Islet precursor cell (in vitro differentiated cells): ENCODE measurements at places on chromosomes 16 and 17.

DNA sequence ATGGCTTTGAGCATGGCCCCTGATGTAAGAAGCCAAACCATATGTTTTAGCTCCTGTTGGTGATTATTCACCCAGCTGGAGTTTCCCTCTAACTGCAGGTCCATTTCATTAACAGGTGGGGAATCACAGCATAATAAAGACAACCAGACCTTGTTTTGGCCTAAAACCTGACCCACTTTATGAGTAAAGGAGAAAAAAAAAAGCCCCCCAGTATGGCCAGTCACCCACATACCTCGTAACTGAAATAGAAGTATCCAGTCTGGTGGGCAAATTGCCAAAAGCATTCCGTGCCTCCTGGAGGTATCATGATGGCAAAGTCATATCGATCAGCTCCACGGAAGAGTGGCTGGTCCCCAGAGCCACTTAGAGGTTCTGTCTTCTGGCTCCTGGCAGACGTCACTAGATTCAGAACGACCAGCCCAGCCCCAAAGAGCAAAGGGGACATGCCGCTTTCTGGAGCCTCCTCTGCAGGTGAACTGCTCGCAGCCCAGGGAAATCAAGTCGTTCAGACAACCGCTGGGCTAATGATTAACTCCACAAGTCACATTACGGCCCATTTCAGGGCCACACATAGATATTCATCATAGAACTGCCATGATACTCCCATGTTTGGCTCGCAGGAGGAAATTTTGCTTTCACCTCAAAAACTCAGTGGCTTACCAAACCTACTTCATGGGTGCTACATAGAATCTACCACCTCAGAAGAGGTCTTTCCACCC, at the start of gene TMED6:
Gene TMED6 (minus strand): TSS at position 478 of the 719 bp plus-strand sequence. CDS start 33 bp downstream, at position 445.
- DNase-seq = no peak

DNA sequence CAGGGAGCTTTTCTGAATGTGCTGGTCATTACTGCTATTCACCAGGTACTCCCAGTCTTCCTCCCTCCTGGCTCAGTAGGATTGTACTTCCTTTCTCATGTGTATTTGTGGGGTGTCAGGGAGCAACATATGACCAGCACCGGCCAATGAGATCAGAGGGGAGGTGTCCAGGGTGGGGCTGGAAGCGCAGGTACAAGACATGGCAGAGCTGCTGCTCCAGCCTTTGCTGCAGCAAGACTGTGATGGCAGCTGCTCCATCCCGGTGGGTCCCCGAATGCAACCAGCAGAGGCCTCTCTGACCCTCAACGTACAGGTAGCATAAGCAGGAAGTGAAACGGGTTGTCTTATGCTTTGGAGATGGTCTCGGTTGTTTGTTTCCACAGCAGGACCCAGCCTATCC, 53.8 kb upstream of the CACNG5 start:
- no peak for DNase-seq

GRCh38 chr16:67419931-67420330, 3.7 kb upstream of the ZDHHC1 start:
- DNase-seq = no peak

DNA sequence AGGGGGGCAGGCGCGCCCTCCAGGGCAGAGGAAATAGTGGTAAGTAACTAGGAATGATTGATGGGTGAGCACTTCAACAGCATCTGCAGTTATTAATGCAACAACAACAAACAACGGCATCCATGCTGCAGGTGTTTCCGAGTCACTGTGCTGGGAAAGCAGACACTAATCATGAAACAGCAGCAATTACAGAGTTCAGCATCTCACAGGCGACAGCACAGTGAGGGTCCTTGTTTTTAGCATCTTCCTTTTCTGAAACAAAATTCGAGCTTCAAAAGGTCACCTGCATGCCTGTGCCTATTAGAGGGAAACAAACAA, 191.9 kb downstream of the SLC39A11 start:
- no peak for DNase-seq

DNA sequence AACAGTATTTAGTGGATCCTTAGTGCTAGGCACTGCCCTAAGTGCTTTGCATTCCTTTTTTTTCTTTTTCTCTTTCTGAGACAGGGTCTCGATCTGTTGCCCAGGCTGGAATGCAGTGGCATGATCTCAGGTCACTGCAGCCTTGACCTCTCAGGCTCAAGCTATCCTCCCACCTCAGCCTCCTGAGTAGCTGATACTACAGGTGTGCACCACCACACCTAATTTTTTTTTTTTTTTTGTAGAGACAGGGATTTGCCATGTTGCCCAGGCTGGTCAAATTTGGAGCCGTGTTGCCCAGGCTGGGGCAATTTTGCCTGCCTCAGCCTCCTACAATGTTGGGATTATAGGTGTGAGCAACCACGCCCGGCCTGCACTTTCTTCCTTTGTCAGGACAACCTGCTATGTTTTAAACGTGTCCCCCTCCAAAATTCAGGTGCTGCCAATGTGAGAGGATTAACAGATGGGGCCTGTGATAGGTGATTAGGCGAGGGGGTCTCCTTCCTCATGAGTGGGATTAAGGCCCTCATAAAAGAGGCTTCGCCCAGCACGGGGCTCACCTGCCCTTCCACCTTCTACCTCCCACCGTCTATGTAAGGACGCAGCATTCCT, 5.4 kb downstream of the NQO1 start:
- no peak for DNase-seq

DNA sequence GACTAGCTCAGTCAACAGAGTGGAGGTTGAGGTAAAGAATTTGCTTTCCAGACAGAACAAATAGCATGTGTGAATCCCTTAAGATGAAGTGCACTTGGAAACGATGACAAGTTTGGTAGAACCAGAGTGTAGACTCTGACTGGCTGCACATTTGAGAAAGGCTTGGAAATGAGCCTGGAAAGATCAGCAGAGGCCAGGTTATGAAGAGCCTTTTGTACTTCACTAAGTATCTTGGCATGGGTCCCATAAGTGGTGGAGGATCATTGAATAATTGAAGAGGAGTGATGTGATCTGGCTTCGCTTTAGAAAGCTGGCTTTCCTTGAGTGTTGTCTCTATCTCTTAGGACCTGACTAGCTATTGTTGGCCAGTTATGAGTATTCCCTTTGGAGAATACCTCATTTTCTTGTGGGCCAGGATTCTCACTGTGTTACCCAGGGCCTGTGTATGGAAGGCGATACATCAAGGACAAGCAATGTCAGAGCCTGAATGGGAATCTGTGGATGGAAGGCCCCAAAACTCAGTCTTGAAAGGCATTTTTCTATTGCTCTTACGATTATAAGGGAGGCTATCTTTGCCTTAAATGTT, 329.8 kb downstream of the UTP18 start:
- no peak for DNase-seq

GRCh38 chr17:67376737-67377487, at the start of gene PITPNC1:
PITPNC1 (plus strand) TSS chr17:67377281.
- peak; percentile 97 for DNase-seq

- no peak for DNase-seq
These were observed 91.8 kb downstream of the SDK2 start for GRCh38 chr17:73552300-73553048.

- DNase-seq = no peak
These were observed 108.6 kb downstream of the C17orf67 start for GRCh38 chr17:56725144-56725543.

GRCh38 chr17:69141431-69142174, at the start of gene ABCA6:
ABCA6 (minus strand) TSS chr17:69141895; CDS start chr17:69140703, 1,192 bp downstream.
- no peak for DNase-seq

- no peak for DNase-seq
These were observed 195.9 kb upstream of the C17orf78 start for GRCh38 chr17:37179893-37180292.

DNA sequence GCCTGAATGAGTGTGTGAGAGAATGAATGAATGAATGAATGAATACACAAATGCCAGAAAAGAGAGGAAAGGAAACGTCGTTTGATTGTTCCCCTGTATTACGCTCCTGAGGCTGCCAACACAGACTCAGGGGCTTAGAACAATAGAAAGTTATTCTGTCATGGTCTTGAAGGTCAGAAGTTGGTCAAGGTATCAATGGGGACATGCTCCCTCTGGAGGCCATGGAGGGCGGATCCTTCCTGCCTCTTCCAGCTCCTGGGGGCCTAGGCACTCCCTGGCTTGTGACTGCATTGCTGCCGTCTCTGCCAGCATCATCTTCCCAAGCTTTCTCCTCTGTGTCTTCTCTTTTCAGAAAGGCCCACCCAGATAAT, 1.5 kb upstream of the SLC38A8 start:
- DNase-seq = peak; percentile 72

- no peak for DNase-seq
These were observed 192.1 kb upstream of the KIF2B start for GRCh38 chr17:53630638-53631037.

DNA sequence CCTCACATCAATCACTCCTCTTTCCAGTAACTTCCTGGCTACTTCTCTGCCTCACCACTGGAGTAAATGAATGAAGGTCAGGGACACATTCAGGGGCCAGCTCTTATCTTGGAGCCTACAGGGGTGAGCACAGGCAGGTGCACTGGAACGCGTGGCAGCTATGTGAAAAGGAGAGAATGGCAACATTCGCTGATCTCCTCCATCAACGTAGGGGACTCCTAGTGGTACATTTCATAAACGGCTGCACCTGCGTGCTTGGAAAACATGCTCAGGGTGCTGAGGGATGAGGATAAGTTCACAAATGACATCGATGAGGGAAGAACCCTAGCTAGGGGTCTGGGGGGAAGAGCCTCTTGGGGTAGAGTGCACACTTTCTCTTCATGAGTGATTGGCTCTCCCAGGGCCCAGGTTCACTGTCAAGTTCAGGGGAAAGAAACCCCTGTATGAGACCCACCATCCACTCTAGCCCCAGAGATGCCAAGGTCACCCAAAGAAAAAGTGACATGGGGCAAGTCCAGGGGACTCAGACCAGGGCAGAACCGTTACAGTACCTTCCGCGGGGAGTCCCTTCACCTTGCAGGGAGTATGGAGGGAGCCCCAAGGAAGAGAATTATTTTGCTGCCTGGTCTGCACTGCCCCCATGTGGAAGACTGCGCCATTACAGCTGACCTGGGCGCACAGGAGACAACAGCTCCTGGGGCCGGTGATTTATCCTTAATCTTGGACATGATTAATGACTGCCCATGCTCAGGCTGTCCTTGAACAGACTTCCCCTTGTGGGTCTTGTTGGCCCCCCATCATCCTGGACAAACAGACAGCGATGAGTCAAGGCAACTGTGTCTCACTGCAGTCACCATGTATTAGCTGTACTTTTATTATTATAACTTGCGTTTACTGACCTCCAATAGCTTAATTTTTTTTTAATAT, 30.1 kb downstream of the VAC14 start:
- DNase-seq = peak; percentile 79
